ENCODE measurements at places on chromosomes 2 and 18.

DNA sequence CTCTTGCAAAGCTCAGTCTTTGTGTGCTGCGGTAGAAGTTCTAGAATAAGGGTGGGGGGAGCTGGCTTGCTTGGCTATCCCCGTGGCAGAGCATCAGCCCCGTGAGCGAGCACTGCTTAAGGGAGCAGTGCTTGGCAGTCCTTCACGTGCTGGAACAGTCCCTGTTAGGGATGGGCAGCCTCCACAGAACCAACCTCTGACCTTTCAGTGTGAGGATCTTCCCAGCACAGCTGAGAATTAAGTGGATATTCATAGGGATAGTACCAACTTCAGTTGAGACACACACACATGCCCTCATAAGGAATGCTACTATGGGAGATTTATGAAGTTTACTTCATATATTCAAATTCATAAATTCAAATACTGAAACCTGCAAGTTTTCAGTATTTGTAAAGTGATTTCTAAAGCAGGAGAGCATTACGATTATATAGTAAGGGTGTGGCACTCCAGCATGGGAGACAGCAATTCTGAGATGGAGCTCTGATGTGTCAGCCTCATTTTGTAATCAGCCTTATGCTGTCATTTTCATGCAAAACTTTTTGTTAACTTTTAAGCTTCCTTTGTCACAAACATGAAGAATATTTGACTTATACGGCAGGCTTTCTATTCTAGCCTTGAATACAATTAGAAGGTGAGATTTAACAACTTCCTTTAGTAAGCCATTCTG is 39.5 kb downstream of the ATP9B start:
- no peak for DNase-seq

- DNase-seq = no peak
Observed at GRCh38 chr2:129329574-129329973, 649.9 kb upstream of the RAB6C start.

DNA sequence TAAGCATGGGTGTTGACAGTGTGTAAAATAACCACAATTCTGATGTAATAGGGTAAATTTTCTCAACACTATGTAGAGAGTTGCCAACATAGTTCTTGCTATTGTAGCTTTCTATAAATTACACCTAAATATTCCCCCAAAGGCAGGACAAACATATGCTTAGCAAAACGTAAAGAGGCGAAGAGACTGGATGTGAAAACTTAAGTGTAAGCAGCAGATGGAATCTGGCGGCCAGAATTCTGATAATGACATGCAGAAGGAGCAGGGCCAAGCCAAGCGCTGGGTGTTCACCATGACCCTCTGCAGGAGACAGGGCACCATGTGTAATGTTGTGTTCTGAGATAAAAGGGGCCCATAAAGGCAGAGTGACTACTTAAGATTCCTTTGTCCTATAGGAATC is 105.2 kb upstream of the ZNF521 start:
- no peak for DNase-seq

- peak; percentile 15 for DNase-seq
Observed at GRCh38 chr18:25832001-25832604, 258.3 kb downstream of the SS18 start.

- DNase-seq = no peak
Observed at GRCh38 chr2:34266908-34267697, 668.0 kb upstream of the FAM98A start.

GRCh38 chr2:49936965-49937364 is 782.6 kb upstream of the FSHR start:
- DNase-seq = no peak

GRCh38 chr2:17539611-17540092 is 844 bp upstream of the VSNL1 start:
- no peak for DNase-seq

DNA sequence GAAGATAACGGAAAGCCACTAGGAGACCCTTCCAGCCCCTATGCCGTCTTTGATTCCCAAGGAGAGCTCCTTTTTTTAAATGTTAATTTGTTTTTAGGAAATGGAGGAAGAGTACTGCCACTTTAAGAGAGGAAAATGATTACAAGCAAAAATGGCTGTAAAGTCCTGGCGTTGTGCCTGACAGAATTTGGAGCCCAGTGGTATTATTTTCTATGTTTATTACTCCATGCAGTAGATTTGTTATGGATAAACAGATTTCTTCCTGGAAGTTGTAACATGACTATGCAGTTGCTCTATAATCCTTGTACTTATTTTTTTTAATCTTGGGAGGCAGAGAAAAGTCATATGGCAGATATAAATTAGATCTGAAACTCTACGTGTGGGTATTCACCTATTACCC is 141.3 kb downstream of the GBX2 start:
- no peak for DNase-seq

- peak; percentile 44 for DNase-seq
Observed at GRCh38 chr18:69469444-69469919, 68.8 kb downstream of the DOK6 start.

GRCh38 chr2:84884449-84884848 is 3.6 kb upstream of the TRABD2A start:
- no peak for DNase-seq

- peak; percentile 61 for DNase-seq
Observed at GRCh38 chr2:231394211-231395141, 1.0 kb upstream of the B3GNT7 start.

GRCh38 chr2:231372326-231372725 is 23.2 kb upstream of the B3GNT7 start:
- no peak for DNase-seq

DNA sequence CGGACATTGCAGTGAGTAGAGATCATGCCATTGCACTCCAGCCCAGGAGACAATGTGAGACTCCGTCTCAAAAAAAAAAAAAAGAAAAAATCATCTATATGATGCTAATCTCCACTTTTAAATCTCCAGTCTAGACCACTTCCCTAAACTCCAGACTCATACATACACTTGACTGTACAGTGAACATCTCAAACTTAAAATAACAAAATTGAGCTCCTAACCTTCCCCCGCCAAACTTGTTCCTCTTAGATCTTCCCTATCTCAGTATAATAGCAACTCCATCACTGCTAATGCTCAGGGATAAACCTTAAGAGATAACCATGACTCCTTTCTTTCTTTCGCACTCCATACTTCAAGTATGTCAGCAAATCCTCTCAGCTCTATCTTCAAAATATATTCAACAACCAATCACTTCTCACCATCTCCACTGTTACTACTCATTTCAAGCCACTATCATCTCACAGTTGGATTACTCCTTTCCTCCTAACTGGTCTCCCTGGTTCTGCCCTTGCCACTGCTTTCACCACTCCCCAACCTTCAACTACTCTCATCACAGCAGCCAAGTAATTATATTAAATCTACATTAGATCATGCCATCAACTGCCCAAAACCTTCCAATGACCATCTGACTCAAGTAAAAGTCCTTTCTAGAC is 12.0 kb downstream of the MEMO1 start:
- DNase-seq = no peak

GRCh38 chr2:217045700-217046475 is 186.0 kb upstream of the TNP1 start:
- DNase-seq = no peak

GRCh38 chr2:41698678-41699422 is 349.0 kb upstream of the PKDCC start:
- DNase-seq = no peak

GRCh38 chr2:191108331-191108730 is 42.5 kb downstream of the STAT4 start:
- no peak for DNase-seq

GRCh38 chr2:218245214-218245613 is 15.6 kb upstream of the GPBAR1 start:
- DNase-seq = no peak

GRCh38 chr2:46213906-46214305 is 83.3 kb upstream of the EPAS1 start:
- no peak for DNase-seq

DNA sequence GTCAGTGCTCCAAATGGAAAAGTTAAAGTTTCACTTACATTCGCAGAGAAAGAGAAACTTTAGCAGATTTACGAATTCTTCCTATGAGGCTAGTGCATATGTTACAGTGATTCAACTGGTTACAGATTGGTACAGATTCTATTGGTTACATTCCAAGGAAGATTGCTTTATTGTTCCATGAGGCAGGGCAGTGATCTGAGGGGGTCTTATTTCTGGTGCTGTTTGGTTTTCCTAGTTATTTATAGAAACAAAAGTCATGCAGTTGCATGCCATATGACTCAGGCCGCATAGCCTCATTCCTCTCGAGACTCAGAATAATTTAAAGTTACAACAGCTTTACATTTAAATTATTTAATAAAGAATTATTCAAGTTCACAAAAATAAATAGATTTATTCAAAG is 385.4 kb upstream of the SYT4 start:
- no peak for DNase-seq

GRCh38 chr2:62099523-62100175 is 96.3 kb upstream of the B3GNT2 start:
- no peak for DNase-seq

DNA sequence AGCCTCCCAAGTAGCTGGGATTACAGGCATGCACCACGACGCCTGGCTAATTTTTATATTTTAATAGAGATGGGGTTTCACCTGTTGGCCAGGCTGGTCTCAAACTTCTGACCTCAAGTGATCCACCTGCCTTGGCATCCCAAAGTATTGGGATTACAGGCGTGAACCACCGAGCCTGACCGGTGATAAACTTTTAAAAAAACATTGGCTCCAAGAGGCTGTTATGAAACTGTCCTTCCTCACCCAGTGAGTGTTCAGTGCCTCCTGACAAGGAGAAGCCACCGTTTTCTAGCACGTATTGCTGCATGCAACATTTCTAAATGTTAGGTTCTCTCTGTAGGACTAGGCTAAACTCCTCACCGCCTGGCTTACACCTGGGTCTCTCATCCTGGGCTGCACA is 63.3 kb downstream of the EDAR start:
- no peak for DNase-seq

- DNase-seq = no peak
Observed at GRCh38 chr2:85457877-85458316, 39.4 kb downstream of the SH2D6 start.

GRCh38 chr18:62588217-62588616 is 65.4 kb downstream of the ZCCHC2 start:
- no peak for DNase-seq

- no peak for DNase-seq
Observed at GRCh38 chr2:73968357-73968937, 16.3 kb upstream of the TET3 start.

DNA sequence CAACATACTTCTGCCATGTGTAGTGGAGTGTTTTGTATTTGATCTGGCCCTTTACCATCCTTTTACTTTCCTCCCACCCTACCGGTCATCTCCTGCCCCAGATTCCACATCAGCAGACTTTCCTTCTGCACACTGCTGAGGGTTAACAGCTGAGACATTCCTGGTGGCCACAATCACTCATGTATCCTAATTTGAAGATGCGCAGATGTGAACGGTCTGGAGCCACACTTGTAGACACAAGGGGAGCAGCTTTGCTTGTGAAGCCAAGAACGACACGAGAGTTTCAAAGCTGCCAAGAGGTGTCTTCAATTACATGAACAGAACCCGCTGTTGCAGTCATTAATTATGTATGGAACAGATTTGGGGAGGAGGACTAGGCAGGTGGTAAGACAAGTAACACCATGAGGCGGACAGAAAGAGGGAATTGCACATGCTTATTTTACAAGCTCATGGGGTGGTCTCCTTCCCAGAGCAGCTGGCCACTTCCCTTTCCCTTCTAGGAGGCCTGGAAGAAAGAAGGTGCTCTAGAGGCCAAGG is 260.7 kb upstream of the KLHL29 start:
- DNase-seq = no peak

All from HL-60 (cell line).